ENCODE measurements at places on chromosomes 7 and 10. TPM values are rescaled to one million over a fixed set of nuclear protein-coding genes. Genes with fewer than 3 reads are reported as not detected.

- DNase-seq = no peak
These were observed 8.6 kb upstream of the WBP1L start for GRCh38 chr10:102735065-102735562.

- no peak for DNase-seq
These were observed 62.0 kb downstream of the BBS9 start for GRCh38 chr7:33191340-33191739.

DNA sequence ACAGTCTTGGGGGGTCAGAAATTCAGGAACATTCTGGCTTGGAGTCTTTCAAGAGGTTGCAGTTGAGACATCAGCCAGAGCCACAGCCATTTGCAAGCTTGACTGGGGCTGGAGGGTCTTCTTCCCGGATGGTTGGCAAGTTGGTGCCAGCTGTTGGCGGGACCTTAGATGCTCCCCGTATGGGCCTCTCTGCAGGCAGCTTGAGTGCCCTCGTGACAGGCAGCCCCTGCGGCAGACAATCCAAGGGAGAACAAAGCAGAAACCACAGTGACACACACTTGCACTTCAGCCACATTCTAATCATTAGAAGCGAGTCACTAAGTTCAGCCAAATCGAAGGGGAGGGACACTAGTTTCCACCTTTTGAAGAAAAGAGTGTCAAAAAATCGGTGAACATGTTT is 59.4 kb upstream of the MXI1 start:
- DNase-seq = no peak

GRCh38 chr7:114806590-114807162 is 115.2 kb upstream of the MDFIC start:
- no peak for DNase-seq

DNA sequence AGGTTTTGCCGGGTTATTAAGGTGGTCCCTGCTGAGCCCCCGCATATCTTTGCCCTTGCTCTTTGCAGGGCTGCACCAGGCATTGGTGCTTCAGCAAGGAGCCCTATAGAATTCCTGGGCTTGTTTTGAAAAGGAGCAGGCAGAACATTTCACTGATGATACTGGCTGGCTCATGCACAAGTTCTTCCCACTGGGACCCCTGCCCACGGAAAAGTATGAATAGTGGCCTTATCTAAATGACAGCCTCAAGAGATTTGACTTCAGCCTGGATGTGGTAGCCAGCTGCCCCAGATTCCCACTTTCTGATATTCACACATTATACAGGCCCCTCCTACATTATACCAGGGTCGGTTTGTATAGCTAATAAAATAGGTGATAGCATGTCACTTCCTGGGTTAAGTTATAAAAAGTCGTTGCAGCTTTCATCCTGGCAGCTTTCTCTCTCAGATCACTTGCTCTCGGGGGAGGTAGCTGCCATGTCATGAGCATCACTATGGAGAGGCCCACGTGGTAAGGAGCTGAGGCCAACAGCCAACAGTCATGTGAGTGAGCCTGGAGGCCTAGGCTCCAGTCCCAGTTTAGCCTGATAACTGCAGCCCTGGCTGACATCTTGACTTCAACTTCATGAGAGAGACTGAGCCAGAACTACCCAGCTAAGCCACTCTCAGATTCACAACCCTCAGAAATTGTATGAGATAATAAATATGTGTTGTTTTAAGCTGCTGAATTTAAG is 16.8 kb upstream of the CRTAC1 start:
- DNase-seq = peak; percentile 83

- DNase-seq = no peak
These were observed 21.3 kb upstream of the EVX1 start for GRCh38 chr7:27221201-27221797.

DNA sequence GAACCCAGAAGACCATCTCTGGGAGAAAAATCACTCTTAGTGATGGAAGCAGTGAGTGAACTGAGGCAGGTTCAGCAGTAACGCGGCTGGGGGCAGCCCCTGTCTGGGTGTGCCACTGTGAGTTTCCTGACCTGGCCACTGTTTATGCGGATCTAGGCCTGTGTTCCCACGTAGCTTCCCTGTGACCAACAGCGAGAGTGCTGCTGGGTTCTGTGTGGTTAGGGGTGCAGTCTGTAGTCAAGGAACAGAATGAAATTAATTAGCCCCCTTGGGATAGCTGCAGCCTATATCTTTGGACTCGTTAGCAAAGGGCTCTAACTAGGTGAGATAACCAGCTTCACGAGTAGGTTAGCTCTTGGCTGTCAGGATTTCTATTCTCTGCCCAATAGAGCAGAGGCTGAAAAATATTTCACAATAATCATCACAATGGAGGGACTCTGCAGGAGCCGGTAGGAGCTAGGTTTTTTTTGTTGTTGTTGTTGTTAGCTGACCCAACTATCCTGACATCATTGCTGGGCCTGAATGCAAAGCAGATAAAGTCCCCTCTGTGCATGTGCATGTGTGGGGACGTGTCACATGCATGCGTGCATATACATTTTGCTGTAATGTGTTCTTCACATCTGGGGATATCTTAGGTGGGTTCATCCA is 164.9 kb downstream of the TMEM178B start:
- no peak for DNase-seq

- DNase-seq = no peak
These were observed 316.1 kb downstream of the CCDC3 start for GRCh38 chr10:12685261-12686058.

- no peak for DNase-seq
These were observed 123.1 kb downstream of the PLCE1 start for GRCh38 chr10:94116848-94117247.

DNA sequence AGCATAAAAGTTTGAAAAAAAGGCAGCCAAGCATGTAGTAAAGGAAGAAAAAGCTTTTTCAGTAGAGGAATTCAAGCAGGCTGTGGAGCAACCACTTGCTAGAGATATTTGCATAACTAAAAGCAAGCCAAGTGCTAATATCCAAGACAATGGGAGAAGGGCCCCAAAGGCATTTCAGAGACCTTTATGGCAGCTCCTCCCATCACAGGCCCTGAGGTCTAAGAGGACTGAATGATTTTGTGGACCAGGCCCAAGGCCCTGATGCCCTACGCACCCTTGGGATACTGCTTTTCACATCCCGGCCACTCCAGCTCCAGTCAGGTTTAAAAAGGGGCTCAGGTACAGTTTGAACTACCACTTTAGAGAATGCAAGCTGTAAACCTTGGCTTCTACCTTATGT is 261.7 kb upstream of the SEMA3C start:
- DNase-seq = no peak

Gene CFAP70
- total RNA-seq = 7.7 TPM

Gene ASAH2B
- total RNA-seq = 9.5 TPM

Gene DGKB
- total RNA-seq = 117 TPM

Gene OPALIN
- 155 TPM for total RNA-seq

Gene MEOX2
- total RNA-seq = 0.30 TPM

Gene TBXAS1
- total RNA-seq = 9.2 TPM

Gene CNNM2
- total RNA-seq = 34.1 TPM

Gene ANKRD30A
- 0.44 TPM for total RNA-seq

Gene PAPSS2
- 16.9 TPM for total RNA-seq

Measured in dorsolateral prefrontal cortex (tissue), 122 donors.